ENCODE measurements at places on chromosomes 1 and 21. TPM values are rescaled to one million over a fixed set of nuclear protein-coding genes. Genes with fewer than 3 reads are reported as not detected.

PLA2G2C gene
- not detected for total RNA-seq

GRCh38 chr1:107549152-107549810 lies 408.4 kb downstream of the NTNG1 start:
- DNase-seq: no peak

- no peak for DNase-seq
Measured at GRCh38 chr1:244346972-244347618, 104.6 kb downstream of the ADSS2 start.

DNA sequence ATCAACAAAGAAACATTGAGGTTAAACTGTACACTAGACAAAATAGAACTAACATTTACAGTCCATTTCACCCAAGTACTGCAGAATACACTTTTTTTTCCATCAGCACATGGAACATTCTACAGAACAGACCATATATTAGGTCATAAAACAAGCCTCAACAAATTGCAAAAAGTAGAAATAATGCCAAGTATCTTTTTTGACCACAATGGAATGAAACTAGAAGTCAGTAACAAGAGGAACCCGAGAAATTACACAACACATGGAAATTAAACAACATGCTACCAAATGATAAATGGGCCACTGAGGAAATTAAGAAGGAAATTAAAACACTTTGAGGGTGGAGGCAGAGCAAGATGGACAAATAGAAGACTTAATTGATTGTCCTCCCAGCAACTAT lies 8.4 kb upstream of the C1orf185 start:
- no peak for DNase-seq

GRCh38 chr1:90340606-90341005 lies 345.7 kb downstream of the ZNF326 start:
- peak; percentile 29 for DNase-seq

DNA sequence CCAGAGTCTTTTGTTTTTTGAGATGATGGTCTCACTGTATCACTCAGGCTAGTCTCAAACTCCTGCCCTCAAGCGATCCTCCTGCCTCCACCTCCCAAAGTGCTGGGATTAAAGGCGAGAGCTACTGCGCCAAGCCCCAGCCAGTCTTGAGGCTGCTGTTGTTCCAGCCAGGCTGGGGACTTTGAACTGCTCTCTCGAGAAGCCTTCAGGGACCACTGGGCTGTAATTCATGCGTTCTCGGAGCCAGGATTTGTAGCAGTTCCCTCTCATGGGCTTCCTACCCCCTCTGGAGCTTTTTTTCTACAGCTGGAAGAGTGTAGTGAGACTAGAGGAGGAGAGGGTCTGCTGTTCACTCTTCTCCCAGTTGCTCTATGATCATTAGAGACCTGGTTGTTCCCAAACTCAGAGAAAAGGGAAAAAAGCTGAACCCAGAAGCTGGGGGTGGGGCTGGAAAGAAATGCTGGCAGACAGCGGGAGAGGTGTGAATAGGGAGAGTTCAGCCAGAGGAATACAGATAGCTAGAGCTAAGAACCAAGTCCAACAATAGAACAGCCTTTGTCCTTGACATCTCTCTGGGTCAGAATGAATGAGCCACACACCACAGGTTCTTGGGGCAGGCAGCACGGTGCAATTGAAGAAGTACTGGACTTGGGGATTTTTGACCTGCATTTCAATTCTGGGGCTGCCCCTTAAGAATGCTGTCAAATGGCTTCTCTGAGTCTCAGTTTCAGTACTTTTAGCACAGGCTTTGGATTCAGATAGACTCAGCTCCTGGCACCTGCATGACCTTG lies 13.2 kb upstream of the SLC41A1 start:
- no peak for DNase-seq
